ENCODE measurements at places on chromosomes 6 and 20. TPM values are rescaled to one million over a fixed set of nuclear protein-coding genes. Genes with fewer than 3 reads are reported as not detected.

DNA sequence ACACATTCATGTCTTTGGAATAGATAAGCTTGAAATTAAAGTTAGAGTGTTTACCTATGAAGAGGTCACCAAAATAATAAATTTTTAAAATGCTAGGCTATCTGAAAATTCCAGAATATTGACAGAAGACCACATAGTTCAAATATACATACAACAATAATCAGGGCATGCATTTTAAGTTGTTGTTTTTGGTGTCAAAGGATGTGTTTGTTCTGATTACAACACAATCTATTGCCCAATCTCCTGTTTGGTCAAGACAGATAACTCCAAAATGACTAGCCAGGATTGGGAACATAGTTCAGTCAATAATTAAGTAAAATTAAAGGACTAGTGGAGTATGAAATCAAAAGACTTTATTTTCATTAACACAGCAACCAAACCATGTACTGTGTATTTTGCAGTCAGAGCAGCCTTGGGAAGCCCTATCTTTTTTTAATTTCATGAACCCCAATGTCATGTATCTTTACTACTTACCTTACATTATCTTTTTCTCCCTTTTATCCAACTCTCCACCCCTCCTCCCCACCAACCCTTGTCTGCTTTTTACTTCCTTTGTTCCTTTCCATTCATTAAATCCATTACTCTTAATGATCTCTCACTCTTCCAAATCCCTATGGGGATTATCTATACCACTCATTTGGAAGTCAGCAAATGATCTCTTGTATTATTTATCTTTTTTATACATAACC, 111.2 kb downstream of the CDK19 start:
- no peak for DNase-seq

Gene PRKN
- total RNA-seq = 5.4 TPM

GRCh38 chr6:34115403-34115795, 30.5 kb downstream of the GRM4 start:
- DNase-seq = no peak

DNA sequence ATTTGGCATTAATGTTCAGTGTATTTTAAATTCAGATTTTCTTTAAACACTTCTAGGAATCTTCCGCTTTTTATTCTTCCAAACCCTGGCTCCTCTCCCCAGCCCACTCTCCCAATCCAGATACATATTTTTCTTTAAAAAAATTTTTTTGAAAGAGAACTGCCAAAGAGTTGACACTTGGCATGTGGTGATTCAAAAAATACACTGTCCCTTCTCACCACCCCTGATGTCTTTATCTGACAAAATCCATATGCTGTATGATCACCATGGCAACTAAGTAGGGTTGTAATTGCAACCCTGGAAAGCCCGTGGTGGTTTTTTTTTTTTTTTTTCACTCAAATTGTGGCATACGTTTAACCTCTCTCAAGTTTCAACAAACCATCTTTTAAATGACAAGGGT, 355.8 kb upstream of the SASH1 start:
- no peak for DNase-seq

Gene TCF15
- not detected for total RNA-seq

All from left colon (tissue), 2 donors.